Caudate nucleus (tissue), 63 donors: ENCODE measurements at places on chromosomes 7 and 10.

- DNase-seq: no peak
These were observed 33.0 kb upstream of the CTBP2 start for GRCh38 chr10:125193306-125193877.

GRCh38 chr10:130440494-130440893 lies 304.3 kb downstream of the GLRX3 start:
- DNase-seq: no peak

GRCh38 chr7:92246360-92247101 lies 757 bp downstream of the ANKIB1 start:
- DNase-seq: peak; percentile 25

DNA sequence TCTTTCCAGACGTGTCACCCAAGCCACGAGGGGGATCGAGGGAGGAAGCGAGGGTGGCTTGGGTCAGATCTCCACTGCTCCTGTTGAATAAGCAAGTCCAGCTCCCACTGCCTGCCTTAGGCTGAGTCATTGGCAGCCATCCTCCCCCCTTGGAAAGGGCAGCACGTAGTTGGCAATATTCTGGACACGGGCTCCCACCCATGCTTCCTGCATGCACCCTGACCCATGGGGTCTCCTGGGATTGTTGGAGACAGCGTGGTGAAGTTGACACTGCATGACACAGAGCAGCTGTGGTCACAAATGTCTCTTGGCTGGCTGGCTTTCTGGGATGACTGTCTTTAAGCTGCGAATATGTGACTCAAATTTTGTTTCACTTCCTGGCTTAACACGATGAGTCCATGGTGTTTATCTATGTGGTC lies 11.2 kb downstream of the BTBD16 start:
- no peak for DNase-seq

DNA sequence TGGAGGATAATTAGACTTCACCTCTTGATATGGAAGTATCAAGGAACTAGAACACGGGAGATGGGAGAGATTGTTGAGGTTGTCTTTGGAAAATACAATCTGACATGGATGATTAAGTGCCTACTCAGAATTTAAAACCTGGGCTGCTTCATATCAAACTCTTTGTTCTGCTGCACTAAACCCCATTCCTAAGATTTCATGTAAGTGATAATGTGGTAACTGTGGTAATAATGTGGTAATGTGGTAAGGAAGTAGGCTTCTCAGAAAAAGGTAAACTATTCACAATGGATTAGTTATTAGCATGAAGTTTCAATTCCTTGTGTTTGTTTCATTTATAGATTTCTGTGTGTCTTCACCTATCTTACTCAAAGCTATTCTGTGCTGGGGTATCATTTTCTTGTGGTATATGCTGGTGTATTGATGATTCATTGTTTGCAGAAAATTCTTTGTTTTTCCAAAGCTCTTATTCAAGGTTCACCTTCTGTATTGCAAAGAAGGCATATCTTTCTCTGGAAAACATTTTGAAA lies 129.9 kb upstream of the TAC1 start:
- DNase-seq: no peak

DNA sequence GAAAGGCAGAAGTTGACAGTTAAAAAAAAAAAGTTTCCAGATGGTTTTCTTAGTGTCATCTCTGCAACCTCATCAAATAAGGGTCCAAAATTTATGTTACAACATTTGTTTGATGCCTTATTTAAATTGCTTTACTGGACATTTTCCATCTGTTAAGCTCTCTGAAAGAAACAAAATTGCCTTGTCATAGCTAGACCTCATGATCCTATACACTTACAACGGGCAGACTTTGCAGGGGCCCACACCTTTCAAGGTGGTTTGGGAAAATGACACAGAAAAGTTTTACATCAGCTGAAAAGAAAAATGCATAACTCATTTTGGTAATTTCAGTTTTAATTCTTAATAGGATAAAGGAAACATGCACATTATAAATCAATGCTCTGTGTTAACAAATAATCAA lies 1.4 kb upstream of the TES start:
- DNase-seq: no peak

DNA sequence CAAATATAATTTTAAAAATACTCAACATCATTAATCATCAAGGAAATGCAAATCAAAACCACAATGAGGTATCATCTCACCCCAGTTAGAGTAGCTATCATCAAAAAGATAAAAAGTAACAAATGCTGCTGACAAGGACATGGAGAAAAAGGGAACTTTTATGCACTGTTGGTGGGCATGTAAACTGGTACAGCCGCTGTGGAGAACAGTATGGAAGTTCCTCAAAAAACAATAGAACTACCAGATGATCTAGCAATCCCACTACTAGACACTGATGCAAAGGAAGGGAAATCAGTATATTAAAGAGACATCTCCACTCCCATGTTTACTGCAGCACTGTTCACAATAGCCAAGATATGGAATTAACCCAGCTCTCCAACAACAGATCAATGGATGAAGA lies 384.5 kb downstream of the PLXDC2 start:
- DNase-seq: no peak

- DNase-seq: no peak
These were observed 22.7 kb downstream of the CYP2C19 start for GRCh38 chr10:94785211-94785610.

GRCh38 chr7:127781081-127781480 lies 129.1 kb downstream of the SND1 start:
- no peak for DNase-seq
